ENCODE measurements at places on chromosomes 7 and 10.

DNA sequence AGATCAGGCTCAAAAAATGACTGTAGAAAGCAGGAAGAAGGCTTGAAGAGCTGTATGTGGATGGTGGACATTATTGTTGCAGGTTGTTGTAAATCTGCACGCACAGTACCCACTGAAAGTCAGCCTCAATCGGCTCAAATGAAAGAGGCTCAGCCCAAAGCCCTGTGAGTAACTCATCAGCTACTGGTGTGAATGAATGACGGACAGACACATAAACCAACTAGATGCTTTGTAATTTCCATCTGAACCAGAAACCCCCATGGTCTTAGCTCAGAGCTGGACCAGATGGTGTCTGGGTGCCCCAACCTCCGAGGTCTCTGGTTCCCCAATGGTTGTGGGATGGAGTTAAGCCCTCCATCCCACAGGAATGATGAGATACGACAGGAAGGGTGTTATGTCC is 7.4 kb downstream of the CALN1 start:
- no peak for DNase-seq

DNA sequence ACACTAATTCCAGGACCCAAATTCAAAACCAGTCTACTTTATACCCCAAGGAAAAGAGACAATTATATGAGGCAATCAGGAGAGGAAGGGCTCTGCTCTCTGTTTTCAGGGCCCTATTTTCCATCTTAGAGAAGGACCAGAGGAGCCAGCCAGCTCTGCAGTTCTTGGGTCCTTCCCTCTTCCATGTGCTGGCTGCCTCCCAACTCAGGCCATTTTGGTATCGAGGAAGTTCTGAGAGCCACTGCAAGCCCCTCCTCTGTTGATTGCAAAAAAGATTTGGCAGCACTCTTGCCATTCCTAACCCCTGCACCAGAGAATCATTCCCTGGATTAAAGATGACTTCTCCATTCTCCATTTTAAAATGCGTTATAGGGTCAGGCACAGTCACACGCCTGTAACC is 151.2 kb downstream of the AOAH start:
- no peak for DNase-seq

- no peak for DNase-seq
Measured at GRCh38 chr10:111516144-111516543, 439.3 kb downstream of the ADRA2A start.

- no peak for DNase-seq
Measured at GRCh38 chr10:118508863-118509262, 86.6 kb downstream of the PRLHR start.

DNA sequence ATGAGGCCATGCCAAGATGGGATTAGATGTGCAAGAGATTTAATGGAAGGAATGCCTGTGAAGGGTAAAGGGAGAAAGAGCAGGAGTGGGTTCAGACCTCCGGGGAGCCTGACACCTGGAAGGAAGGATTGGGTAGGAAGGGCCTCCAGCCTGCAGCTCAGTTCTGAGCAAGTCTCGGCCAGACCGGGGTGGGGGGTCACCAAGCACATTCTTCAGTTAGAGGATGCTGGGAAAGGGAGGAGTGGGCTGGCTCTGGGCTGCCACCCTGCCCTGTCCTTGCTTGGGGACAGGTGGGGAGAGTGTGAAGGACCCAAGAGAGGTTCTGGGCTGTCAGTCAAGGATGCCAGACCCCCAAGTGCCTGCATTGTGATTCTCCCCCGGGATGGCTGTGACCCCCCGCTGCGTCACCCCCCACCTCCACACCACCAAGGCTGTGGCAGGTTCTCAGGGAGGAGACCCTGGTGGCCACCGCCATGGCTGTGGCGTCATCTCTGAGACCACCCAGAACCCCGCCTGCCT is 16.5 kb upstream of the PRKAG2 start:
- no peak for DNase-seq

DNA sequence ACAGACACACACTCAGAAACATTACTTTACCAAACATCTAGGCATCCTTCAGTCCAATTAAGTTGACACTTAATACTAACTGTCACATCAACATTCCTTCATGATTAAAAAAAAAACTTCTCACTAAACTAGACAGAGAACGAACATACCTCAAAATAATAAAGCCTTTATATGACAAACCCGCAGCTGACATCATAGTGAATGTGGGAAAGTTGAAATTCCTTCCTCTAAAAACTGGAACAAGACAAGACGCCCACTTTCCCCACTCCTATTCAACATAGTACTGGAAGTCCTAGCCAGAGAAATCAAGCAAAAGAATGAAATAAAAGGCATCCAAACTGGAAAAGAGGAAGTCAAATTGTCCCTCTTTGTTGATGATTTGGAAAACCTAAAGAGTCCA is 96.9 kb upstream of the PPP1R9A start:
- DNase-seq, result no peak

DNA sequence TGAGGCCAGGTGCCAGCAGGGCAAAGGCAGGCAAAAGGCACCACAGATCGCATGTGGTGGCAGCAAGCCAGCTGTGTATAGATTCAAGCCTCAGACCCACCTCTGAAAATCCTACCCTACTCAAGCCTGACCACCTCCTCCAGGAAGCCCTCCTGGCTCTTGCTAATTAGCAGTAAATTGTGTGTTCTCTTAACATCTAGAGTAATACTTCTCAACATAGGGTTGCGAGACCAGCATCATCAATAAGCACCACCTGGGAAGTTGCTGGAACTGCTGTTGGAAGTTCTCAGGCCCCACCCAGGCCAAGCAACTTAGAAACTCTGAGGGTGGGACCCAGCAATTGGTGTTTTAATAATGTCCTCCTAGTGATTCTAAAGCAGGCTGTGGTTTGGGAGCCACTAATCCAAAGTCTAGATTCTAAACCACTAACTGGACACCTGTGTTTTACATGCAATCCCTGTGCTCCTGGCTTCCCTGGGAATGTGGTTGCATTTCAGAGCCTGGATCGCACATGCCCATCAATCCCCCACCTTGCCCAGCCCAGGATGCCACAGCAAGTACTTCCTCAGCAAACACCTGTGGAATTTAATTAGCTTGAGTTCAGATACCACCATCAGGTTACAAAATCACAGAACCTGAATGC is 46.2 kb downstream of the KCNMA1 start:
- DNase-seq, result no peak

DNA sequence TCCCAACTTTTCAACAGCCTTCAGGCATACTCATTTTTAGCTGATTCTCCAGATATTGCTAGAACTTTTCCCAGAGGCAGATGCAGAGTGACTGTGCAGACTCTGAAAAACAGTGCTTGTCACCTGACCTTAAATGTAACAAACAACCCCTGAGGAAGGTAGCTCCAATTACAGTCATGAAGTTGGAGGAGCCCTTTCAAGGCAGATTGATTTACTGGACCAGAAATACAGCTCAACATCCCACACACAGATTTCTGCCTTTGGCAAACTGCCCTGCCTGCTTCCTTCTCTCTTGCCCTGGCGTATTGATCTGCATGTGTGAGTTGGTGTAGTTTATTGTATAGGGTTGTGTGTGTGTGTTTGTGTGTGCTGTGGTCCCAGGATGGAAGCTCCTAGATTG is 38.5 kb downstream of the PYROXD2 start:
- DNase-seq, result no peak

DNA sequence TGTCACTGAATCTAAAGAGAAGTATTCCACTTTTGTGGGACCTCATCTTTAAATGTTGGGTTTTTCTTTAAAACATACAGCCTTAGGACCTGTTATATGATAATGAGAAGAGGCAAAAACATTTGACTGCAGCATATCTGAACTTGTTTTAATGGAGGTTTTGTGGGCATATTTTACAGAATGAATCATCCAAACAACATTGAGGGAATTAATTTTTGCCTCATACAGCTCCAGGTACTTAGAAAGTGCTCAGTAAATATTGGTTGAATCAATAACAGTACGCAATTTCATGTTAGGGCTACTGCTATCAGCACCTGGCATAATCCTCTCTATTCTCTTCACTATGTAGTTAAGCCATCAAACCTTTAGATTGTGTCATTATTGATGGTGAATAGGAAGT is 115.9 kb downstream of the MALRD1 start:
- no peak for DNase-seq

- no peak for DNase-seq
Measured at GRCh38 chr10:111446966-111447365, 370.1 kb downstream of the ADRA2A start.

GRCh38 chr7:3321206-3321605 is 20.2 kb downstream of the SDK1 start:
- no peak for DNase-seq

DNA sequence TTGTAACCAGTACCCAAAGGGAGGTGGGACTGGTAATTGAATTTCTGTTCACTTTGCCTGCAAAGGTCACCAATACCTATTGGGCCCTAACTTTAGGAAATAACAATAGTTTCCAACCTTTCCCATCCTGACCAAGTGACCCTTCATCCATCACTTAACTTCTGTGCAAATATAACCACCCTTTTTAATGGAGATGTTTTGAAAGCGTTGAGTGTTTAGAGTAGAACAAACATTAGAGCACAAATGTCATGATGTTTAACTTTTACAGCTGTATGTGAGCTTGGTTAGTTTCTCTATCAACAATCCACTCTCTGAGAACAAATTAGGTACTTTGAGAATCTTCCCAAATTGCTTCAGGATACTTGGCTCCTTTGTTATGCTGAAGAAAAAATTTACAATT is 66.4 kb downstream of the MET start:
- DNase-seq, result no peak

GRCh38 chr7:116955340-116955739 is 2.0 kb downstream of the ST7 start:
- no peak for DNase-seq

- no peak for DNase-seq
Measured at GRCh38 chr7:149776289-149776688, 2.9 kb upstream of the ZNF467 start.

DNA sequence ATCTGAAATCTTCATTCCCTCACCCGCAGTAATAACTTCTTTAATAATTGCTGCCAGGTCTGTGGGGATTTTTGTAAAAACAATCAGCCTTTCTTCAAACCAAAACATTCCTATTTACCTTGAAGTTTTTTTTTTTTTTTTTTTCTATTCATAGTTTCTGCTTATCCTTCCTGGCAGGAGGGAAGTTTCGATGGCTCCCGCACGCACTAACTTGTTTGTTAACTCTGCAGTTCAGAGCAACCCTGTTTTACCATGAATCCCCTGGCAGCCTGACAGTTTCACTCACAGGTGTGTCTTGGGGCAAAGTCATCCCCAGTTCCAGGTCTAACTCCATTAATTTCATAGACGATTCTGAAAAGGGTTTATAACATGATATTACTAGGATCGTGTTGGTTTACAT is 149.3 kb downstream of the KLF6 start:
- no peak for DNase-seq

- DNase-seq, result no peak
Measured at GRCh38 chr10:88386821-88387773, 196.0 kb downstream of the RNLS start.

DNA sequence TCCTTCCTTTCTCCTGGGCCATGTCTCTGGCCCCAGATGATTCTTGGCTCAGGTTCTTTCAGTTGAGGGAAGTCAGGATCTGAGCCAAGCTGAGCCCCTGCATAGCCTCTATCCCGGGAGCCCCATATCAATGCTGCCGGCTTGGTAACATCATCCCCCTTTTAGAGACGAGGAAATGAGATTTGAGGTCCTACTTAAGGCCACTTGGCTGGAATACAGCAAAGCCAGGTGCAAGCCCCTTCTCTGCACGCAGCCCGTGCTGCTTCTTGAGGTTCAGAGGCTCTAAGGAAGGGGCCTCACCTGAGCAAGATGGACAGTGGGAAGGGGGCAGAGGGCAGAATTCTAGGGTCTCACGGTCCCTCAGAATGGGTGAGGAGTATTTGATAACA is 2.4 kb upstream of the IRF5 start:
- no peak for DNase-seq

GRCh38 chr7:26081638-26082037 is 70.4 kb upstream of the NFE2L3 start:
- no peak for DNase-seq

DNA sequence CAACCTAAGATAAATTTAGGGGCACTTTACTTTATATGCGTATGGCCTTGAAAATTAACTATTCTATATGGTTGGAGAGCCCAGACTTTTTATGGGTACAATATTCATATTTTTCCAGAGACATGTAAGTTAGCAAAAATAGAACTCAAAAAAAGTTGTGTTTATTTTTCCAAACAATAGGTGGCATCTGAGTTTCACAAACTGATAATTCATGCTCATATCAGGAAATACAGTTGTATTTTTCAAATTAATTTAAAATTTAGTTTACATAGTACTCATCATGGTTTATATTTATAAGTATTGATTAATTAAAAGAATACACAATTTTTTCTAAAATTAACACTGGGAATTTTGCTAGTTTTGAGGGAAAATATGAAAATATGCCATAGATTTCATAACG is 34.6 kb downstream of the ANKRD7 start:
- DNase-seq, result no peak

- DNase-seq, result no peak
Measured at GRCh38 chr10:4260483-4261124, 475.6 kb upstream of the KLF6 start.

DNA sequence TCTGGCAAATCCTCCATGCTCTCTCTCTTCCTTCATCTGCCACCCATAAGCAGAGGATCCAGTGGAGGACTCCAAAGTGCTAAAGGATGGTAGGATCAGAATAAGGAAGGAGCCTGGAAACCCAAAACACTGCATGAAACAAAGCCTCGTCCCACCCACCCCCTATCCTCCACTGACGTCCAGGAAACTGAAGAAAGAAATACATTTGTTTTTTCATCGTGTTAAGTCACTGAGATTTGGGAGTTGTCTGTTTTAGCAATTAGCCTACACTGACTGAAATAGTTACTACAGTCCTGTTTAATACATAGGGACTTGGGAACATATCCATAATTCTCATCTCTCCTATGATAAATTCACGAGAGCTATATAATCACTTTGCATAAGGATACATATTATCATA is 14.8 kb downstream of the ANXA7 start:
- no peak for DNase-seq

- no peak for DNase-seq
Measured at GRCh38 chr7:43485580-43485979, 97.3 kb upstream of the STK17A start.

GRCh38 chr10:80457554-80458262 is 3.6 kb downstream of the TSPAN14 start:
- DNase-seq, result no peak

GRCh38 chr10:90179696-90180407 is 478.5 kb downstream of the KIF20B start:
- no peak for DNase-seq

- no peak for DNase-seq
Measured at GRCh38 chr7:37113661-37114355, 334.9 kb downstream of the ELMO1 start.

DNA sequence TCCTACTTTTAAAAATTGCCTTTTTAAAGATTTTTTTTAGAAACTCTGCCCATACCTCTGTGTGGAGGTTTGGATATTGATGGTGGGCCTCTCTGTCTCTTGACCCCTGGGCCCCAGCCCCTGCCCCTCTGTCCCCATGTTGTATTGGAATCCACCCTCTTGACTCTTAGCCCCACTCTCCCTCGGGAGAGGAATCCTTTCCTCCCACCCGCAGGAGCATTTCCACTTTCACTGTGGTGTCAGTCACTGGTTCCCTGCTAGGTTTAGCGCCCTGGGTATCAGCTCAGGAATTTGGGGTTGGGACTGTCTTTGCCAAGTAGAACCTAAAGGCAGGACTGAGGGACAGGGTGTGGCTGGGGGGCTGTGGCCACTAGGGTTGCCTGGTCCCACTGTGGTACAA is 10.1 kb downstream of the PFKFB3 start:
- no peak for DNase-seq

- no peak for DNase-seq
Measured at GRCh38 chr7:151451626-151452571, 12.0 kb upstream of the CRYGN start.

GRCh38 chr7:132049462-132050304 is 493.3 kb upstream of the PODXL start:
- DNase-seq, result no peak

All from esophagus squamous epithelium (tissue), 5 donors.